ENCODE measurements at places on chromosomes 11 and 22. TPM values are rescaled to one million over a fixed set of nuclear protein-coding genes. Genes with fewer than 3 reads are reported as not detected.

Gene NRXN2
- 0.14 TPM for total RNA-seq

Gene POU2AF2
- not detected for total RNA-seq

DNA sequence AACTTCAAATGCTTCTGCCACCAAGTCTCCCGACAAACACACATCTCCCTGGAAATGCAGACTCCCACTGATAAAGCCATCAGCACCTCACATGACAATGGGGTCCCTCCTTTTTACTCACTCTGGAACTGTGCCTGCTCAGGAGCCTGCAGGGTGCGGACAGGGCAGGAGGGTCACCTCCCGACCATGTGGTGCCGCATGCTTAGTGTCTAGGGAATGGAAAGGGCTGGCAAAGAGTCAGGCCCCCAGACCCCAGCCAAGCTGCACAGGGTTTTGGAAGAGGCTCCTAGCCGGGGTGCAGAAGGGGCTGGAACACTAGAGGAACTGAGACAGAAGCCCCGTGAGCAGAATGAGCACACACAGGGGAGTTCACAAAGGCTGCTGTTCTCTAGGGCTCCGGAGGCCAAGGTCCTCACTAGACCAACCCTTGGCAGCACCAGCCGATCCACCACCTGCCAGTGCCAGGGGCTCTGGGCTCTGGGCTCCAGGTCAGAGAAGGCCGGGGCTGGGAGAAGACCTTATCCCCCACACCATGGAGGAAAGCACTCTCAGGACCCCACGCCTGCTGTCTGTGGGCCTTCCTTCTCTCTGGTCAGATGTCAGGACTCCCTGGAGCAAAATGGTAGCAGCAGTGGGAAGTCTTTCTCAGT, 125.1 kb upstream of the FGF3 start:
- no peaks in the 10 kb centered on the region for H3K27me3 ChIP-seq
- H3K27ac ChIP-seq: no peak overlapping the region
- peaks cover 12% of the 10 kb centered on the region for H3K4me1 ChIP-seq
- H3K4me3 ChIP-seq: no peak overlapping the region
- H3K36me3 ChIP-seq: no peaks in the 10 kb centered on the region
- no peak for DNase-seq

Gene CTR9
- total RNA-seq: 9.3 TPM

Gene MMP27
- not detected for total RNA-seq

DNA sequence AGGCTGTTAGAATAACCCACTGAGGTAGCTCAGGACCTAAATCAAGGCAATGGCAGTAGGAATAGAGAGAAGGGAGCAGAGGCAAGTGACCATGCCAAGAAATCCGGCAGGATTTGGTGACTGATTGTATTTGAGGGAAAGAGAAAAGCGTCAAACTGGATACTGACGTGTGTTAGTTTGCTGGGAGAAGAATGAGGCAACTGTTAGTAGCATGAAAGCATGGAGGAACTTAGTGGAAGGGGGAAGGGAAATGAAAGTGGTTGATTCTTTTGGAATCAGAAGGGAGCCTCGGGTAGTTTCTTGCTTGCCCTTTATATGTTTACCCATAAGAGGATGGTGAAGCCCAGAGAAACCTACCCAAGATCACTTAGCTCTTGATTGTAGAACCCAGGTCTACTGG, 8.3 kb downstream of the PPFIBP2 start:
- H3K4me3 ChIP-seq: no peak overlapping the region
- H3K27ac ChIP-seq: peak overlapping the region; percentile 40
- no peak for DNase-seq
- H3K27me3 ChIP-seq: no peaks in the 10 kb centered on the region
- peaks cover 38% of the 10 kb centered on the region for H3K4me1 ChIP-seq

- H3K27me3 ChIP-seq: no peaks in the 10 kb centered on the region
- no peak overlapping the region for H3K27ac ChIP-seq
- H3K4me3 ChIP-seq: no peak overlapping the region
- H3K36me3 ChIP-seq: no peaks in the 10 kb centered on the region
- peaks cover 33% of the 10 kb centered on the region for H3K4me1 ChIP-seq
- DNase-seq: no peak
These were observed 84.4 kb downstream of the TP53I11 start for GRCh38 chr11:44866286-44866685.

DNA sequence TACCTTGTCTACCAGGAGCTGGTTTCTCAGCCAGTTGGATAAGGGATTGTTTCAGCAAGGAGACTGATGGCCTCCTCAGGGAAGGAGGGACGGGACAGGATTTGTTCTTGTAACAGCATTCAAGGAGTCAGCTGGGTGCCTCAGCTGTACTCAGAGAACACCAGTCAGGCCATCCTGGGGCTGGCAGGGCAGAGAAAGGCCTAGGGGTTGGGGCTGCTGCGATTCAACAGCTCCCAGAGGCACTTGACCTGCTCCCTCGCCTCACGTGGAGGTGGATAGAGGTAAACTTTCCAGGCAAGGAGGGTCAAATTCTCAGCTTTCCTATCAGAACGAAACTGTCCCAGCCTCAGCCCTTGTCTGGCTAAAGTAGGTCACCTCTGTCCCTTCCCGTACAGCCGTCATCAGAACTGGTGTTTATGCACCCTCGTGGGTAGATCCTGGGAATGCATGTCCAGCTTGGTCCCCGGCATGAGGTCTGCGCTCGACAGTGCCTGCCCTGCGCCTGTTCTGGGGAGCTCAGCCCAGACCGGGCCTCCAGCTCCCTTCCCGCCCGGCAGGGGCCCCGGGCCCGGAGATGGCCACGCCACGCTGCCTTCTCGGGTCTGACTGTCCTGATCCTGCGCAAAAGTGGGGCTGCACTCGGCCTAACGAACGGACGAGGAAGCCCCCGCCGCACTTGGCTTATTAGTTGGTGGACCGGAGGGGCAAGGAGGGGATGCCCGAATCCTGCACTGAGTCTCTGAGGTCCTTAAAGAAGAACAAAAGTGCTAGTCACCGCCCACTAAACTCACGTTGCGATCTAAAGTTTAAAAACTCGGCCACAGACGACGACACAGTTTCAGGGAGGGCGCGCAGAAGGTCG, 762 bp upstream of the CCDC134 start:
- H3K4me3 ChIP-seq: peak overlapping the region; percentile 80
- H3K27ac ChIP-seq: peak overlapping the region; percentile 90
- no peaks in the 10 kb centered on the region for H3K36me3 ChIP-seq
- peaks cover 25% of the 10 kb centered on the region for H3K4me1 ChIP-seq

Gene TPBGL
- not detected for total RNA-seq

- no peaks in the 10 kb centered on the region for H3K27me3 ChIP-seq
- peaks cover 82% of the 10 kb centered on the region for H3K36me3 ChIP-seq
- DNase-seq: no peak
- H3K27ac ChIP-seq: no peak overlapping the region
These were observed 36.8 kb downstream of the BIRC2 start for GRCh38 chr11:102383839-102384238.

GRCh38 chr22:23404689-23405365, 175.3 kb downstream of the IGLL1 start:
- no peak overlapping the region for H3K4me3 ChIP-seq
- H3K36me3 ChIP-seq: no peaks in the 10 kb centered on the region
- no peaks in the 10 kb centered on the region for H3K27me3 ChIP-seq
- peak; percentile 88 for DNase-seq
- H3K4me1 ChIP-seq: no peaks in the 10 kb centered on the region

DNA sequence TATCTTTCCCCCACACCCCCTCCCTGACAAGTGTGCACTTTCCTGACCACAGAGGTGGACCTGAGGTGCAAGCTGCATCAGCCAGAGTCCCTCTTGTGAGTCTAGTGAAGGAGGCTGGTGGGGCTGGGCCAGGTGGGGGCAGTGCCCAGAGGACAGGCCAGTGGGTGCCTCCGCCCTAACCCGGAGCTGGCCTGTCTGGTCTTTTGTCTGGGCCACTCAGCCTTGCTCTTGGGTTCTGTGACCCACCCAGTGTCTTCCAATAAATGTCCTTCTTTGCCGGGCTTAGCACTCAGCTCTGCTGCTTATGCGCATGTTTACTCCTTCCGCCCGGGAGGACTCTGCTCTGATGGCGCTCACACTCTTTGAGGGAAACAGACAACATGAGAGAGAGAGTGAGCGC, 526.2 kb downstream of the TBC1D22A start:
- H3K4me1 ChIP-seq: peaks cover 12% of the 10 kb centered on the region
- no peak for DNase-seq
- no peaks in the 10 kb centered on the region for H3K27me3 ChIP-seq

Gene HBG2
- total RNA-seq: not detected

- no peaks in the 10 kb centered on the region for H3K36me3 ChIP-seq
- peaks cover 29% of the 10 kb centered on the region for H3K4me1 ChIP-seq
- no peak for DNase-seq
- peak overlapping the region; percentile 58 for H3K27ac ChIP-seq
- no peak overlapping the region for H3K4me3 ChIP-seq
These were observed 80.8 kb downstream of the ME3 start for GRCh38 chr11:86591631-86592030.

Gene NELL1
- 15.4 TPM for total RNA-seq

Gene NXPE2
- total RNA-seq: 0.89 TPM

DNA sequence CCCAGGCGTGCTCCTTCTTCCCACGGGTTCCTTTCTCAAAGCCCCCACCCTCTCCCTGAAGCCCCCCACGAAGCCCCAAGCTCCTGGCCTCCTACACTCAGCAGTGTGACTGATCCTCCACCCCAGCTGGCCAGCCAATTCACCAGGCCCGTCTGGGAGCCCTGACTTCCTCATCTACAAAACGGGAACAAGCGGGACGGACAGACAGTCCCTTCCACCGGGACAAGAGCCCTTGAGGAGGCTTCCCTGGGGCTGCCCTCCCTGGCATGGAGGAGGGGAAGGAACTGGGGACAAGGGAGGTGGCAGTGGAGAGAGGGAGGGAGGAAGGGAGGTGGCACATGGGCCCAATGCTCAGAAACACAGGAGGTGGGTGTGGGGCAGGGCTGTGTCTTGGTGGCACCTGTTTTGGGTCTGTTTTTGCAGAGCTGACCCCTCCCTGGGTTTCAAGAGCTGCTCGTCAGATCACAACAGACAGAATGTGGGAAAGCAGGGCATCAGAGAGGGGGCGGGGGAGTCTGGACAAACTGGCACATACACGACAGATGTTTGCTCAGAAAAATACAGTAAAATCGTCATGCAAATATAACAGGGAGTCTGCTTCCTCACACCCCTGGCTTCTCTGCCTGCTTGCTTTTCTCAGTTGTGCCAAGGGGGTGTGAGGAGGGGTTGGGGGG, 56.8 kb downstream of the ELFN2 start:
- H3K27ac ChIP-seq: no peak overlapping the region
- no peaks in the 10 kb centered on the region for H3K36me3 ChIP-seq
- DNase-seq: peak; percentile 29
- H3K4me3 ChIP-seq: no peak overlapping the region
- H3K4me1 ChIP-seq: no peaks in the 10 kb centered on the region
- H3K27me3 ChIP-seq: no peaks in the 10 kb centered on the region

Gene SLC37A4
- 16.3 TPM for total RNA-seq

DNA sequence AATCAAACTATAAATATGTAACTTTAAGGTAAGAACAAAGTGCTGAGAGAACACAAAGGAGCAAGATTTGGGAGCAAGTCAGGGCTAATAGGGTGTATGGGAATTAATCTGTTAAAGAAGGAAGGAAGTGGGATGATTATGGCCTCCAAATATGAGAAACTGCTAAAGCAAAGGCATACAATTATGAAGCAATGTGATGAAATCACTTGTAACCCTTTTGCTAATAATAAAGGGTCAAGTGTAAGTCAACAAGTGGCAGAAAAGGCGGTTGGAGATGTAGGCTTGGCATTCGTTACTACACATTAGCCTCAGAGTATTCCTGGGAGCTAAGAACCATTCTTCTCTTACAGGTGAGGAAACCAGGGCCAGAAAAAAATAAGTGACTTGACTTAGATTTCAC, 1002.3 kb upstream of the TENM4 start:
- no peak for DNase-seq
- H3K4me1 ChIP-seq: no peaks in the 10 kb centered on the region
- no peaks in the 10 kb centered on the region for H3K27me3 ChIP-seq
- H3K27ac ChIP-seq: no peak overlapping the region
- H3K36me3 ChIP-seq: no peaks in the 10 kb centered on the region

- peak overlapping the region; percentile 30 for H3K4me3 ChIP-seq
- DNase-seq: no peak
- H3K4me1 ChIP-seq: peaks cover 54% of the 10 kb centered on the region
- peaks cover 22% of the 10 kb centered on the region for H3K36me3 ChIP-seq
These were observed 4.1 kb downstream of the TRABD start for GRCh38 chr22:50189849-50190181.

Gene CHADL
- 1.4 TPM for total RNA-seq

GRCh38 chr11:43515090-43515489, 156.4 kb downstream of the TTC17 start:
- H3K27me3 ChIP-seq: no peaks in the 10 kb centered on the region
- H3K27ac ChIP-seq: no peak overlapping the region
- H3K4me3 ChIP-seq: no peak overlapping the region
- no peaks in the 10 kb centered on the region for H3K36me3 ChIP-seq
- DNase-seq: peak; percentile 12

DNA sequence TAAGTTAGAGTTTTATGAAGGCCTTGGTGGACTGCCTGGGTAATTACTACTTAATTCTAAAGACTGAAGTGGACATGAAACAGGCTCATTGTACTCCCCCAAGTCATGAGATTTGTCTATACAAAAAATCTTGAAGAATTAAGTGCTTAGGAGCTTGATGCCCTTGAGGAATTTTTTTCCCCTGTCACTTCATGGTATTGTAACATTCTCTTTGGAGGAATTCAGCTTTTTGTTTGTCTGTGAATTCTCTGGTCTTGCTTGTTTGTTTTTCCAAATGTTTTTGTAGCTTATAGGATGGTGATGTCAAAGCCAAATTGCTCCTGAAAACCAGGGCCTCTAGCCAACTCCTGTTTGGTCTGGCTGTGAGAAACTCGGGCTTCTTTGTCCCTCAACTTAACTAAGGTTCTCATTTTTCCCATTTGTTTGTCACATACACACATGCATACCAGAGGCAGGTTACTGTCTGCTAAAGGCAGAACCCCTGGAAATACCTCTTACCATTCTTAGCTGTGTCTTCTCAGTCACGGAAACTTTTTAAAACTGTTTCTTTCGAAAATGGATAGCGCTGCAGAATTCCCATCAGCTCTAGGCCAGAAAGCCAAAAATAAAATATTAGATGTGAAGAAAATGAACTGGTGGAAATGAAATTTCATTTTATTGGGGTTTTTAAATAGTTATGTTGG, 66.9 kb downstream of the AMOTL1 start:
- H3K4me1 ChIP-seq: peaks cover 85% of the 10 kb centered on the region
- H3K4me3 ChIP-seq: no peak overlapping the region
- H3K27ac ChIP-seq: no peak overlapping the region
- no peaks in the 10 kb centered on the region for H3K27me3 ChIP-seq
- peaks cover 33% of the 10 kb centered on the region for H3K36me3 ChIP-seq

Gene MS4A6A
- 6.7 TPM for total RNA-seq

All from stomach (tissue), 19 donors.